Tibial nerve (tissue), 4 donors: ENCODE measurements at places on chromosomes 6 and 20.

DNA sequence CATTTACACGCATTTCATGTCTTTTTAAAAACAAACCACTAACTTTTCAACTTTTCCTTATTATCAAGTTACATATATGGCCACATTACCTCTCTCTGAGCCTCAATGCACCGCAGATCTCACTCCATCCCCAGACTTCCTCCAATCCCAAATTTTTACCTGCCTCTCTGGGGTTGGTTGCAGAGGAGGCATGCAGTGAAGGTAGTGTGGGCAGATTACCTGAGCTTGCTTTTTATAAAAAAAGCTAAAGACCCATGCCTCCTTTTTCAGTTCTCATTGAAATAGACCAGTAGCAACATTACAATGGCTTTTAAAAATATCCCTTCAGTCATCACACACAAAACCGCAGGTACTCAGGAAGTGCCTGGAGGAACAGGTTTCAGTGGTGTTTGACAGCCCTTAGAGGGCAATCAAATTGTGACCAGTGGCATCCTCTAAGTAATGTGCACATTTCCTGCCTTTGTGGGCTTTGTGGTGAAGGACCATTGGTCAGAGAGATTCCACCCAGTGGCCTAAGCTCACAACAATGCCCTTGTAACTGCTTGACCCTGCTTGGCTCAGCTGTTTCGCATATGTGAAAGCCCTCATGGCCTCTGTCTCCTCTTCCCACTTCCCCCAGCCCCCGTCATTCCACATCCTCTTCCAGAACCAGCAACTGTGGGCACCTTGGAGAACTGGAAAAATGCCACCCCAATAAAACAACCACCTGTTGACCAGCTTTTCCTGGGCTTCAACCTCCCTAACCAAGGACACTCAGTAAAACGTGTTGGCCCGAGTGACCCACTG, 30.2 kb upstream of the IL17A start:
- DNase-seq = no peak

- DNase-seq = no peak
Measured at GRCh38 chr6:67666177-67666964, 968.7 kb upstream of the ADGRB3 start.

GRCh38 chr6:41692080-41692675, 43.2 kb downstream of the TFEB start:
- DNase-seq = no peak

DNA sequence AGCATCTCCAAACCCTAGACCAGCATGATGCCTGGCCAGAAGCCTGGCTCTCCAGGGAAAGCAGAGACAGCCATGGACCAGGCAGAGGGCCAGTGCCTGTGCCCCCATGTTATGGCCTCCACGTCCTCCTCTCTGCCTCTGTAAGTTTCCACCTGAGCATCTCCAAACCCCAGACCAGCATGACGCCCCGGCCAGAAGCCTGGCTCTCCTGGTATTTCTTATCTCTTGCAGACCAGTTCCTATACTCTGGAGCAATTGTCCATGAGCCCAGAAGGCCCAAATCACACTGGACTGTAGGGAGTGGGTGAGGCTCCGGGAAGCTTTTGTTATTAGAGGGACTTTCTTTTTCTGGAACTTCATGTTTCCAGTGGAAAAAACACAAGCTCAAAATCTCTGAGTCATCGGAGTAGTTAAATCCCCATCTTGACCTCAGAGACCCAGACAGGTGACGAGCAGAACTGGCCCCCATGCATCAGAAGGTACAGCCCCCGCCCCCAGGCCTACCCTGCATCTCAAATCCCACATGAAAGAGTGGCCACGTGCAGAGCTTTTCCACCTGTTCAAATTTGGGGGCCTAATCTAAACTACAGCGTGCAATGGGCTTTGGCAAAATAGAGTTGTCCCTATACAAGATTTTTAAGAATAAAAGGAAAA, 110.2 kb upstream of the FOXQ1 start:
- no peak for DNase-seq

GRCh38 chr6:162538643-162539064, 188.9 kb downstream of the PRKN start:
- DNase-seq = no peak

- DNase-seq = no peak
Measured at GRCh38 chr20:25036331-25036936, 21.5 kb downstream of the ACSS1 start.

- no peak for DNase-seq
Measured at GRCh38 chr6:136706430-136706829, 85.8 kb downstream of the MAP3K5 start.

GRCh38 chr6:157412791-157413190, 31.8 kb downstream of the ZDHHC14 start:
- no peak for DNase-seq

GRCh38 chr6:37759221-37760144, 60.0 kb upstream of the ZFAND3 start:
- no peak for DNase-seq

DNA sequence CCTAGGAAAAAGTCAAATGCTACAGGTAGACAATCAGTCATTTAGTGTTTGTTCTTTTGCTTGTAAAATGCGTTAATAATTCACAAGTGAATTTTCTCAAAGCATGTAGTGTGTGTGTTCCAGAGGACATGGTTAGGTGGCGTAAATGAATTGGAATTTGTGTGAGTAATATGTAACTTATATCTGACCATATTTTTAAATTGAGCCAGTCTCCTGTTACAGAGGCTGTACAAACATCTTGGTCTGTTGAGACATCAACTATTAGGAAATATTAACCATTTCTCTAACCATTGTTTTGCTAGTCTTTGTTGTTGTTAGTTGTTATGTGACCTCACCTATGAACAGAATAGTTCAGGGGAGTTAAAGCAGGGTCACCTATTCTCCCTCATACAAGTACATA, 22.7 kb downstream of the MCM8 start:
- no peak for DNase-seq

GRCh38 chr6:137894779-137895385, 27.8 kb downstream of the TNFAIP3 start:
- DNase-seq = no peak

DNA sequence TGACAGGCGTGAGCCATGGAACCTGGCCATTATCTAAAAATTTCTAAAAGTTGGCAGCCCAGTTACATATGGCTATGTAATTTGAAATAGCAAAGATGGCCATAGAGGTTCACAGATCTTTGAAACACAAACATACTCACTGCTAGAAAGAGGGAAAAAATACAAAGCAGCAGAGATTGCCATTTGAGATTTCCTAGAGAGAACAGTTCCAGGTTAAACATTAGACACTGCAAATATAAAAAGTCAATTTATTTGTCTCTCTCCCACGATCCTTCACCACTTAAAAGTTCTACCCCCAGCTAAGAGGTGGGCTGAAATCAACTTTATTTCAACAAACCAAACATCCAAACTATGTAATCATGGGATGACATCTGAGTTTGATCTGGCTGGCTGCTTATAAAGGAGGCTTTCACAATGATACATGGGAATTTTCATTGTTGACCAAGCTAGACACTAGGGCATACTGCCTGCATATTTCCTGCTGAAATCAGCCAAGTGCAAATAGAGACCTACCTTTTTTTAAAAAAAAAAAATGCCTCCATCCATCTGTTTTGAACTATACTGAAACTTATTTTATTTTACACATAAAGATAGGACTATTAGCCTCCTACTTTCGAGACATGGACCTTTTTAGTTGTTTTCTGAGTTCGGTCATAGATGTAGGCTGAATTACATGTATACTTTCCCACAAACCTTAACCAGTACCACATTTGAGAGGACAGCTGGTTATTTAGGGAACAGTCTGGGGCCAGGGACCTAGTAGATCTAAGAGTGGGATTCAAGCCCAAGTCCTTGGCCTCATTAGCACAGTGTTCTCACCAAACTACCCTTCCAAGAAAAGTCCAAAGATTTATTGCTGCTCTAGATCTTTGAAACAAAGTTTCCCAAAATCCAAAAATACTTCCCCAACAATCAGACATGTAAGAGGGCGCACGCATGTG, 16.6 kb downstream of the DCDC2 start:
- no peak for DNase-seq

DNA sequence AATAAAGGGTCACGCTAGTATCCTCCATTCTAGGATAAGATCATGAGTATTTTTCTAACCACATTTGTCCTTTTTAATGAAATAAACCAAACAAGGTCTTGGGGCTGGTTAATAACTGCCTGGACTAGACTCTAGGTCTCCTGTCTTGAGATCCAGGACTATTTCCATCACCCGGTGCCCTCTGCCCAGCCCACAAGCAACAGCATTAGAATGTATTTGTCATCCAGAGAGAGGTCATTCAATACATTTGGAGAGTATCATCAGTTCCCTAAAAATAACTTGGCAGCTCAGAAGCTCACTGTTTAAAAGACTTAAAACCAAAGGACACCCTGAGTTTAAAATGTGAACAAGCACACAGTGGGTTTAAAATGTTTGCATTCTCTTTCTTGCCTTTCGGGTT, 4.4 kb upstream of the RBM24 start:
- DNase-seq = no peak

DNA sequence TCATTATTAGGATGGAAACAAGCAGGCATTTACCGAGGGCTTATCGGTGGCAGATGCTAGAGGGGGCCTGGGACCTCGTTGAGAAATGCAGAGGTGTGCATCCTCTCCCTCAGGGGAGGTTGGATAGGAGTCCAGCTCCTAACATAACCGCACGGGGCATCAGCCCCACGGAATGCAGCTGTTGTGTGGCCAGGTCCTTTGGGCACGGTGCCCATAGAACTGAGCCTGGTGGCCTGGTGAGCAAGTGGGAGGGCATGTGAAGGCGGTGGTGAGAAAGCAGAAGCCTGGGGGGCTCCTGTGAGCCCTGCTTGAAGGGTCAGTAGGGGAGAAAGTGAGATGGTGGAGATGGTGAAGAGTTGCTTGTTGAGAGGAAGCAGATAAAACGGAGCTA, 143.7 kb downstream of the CDH26 start:
- no peak for DNase-seq

DNA sequence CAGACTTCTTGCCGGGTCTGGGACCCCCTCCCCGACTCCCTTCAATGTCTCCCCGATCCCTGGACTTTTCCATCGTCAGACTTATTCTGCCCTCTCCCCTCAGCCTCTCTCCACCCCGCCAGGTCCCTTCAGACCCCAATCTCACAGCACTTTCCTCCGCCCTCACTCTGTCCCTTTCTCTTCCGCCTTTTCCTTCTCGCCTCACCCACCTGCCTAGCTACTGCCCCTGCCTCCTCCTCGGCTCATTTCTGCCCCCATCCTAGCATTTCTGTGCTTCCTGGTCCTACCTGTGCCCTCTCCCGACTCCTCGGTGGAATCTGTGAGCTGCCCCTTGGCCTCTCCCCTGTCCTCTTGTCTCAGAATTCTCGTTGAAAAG, 616 bp downstream of the CHMP4B start:
- DNase-seq = no peak

DNA sequence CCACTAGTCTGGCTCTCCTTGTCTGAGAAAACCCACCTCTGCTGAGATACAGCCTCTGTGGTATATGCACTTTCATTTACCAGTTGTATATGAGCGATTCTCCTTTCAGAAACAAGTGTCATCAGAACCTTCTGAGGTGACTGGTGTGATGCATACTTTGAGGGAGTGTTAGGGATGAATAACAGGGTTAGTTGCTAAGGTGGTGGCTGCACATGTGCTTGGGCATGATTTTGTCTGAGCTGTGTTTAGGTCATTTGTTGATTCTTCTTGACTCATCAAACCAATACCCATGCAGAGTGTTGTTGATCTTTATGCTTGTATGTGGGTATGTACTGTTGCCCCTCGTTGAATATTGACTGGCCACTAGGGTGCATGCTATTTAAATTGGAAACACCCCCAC, 25.7 kb downstream of the DTD1 start:
- no peak for DNase-seq
